Amygdala (tissue), 56 donors: ENCODE measurements at places on chromosomes 16 and 17.

- no peak for DNase-seq
Measured at GRCh38 chr17:13256545-13256944, 238.7 kb upstream of the ELAC2 start.

DNA sequence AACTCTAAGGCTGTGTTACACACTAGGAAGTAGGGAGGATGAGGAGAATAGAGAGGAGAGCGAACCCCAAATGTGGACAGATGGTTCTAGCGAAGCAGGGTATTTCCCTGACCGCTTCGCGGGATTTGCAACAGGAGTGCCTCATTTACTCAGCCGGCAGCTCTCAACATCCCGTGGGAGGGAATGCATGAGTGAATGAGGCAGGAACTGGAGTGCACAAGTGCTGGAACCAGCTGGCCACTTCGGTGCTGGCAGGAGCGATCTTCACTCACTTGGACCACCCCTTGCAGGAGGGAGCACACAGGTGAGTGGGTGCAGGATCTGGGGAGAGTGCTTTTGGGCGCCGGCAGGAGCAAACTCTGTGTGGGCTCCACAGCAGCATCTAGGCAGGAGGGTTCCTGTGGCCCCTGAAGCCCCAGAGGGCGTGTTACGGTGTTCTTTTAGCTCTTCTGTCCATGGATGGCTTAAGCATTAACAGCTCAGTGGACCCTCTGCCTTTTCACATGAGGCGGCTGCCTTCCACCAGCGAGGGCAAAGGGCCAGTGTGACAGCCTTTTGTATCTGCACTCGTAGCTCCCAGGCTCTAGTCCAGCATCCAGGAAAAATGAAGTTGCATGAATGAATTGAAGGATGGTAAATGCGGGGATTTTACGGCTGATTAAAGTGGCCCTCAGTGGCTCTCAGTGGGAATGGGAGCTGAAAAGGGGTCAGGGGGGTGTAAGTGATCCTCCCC lies 17.4 kb upstream of the ZNHIT3 start:
- DNase-seq: no peak

DNA sequence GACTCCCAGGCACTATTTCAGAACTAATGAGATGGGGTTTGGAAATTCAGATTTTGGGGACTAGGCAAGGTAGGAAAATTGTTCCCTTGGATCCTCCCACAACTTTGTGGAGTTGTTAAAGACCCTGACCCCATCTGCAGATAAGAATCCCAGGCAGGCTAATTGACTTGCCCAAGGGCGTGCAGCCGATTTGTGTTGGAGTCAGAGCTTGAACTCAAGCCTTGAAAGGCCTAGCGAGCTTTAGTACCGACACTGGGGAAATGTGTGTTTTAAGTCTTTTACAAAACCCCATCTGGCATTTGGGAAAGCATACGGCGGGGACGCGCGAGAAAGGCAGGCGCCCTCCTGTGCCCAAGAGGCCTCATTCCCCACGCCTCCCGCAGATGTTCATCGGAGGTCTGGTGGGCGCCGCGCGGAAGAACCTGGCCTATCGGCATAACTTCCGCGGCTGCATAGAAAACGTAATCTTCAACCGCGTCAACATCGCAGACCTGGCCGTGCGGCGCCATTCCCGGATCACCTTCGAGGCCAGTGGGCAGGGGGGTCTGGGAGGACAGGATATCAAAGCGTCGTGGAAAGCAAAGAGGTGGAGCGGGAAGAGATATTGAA lies 4.3 kb downstream of the CNTNAP1 start:
- no peak for DNase-seq

- no peak for DNase-seq
Measured at GRCh38 chr17:65975878-65976277, 216.1 kb downstream of the CEP112 start.

- no peak for DNase-seq
Measured at GRCh38 chr16:27485126-27485525, 64.6 kb downstream of the GTF3C1 start.

DNA sequence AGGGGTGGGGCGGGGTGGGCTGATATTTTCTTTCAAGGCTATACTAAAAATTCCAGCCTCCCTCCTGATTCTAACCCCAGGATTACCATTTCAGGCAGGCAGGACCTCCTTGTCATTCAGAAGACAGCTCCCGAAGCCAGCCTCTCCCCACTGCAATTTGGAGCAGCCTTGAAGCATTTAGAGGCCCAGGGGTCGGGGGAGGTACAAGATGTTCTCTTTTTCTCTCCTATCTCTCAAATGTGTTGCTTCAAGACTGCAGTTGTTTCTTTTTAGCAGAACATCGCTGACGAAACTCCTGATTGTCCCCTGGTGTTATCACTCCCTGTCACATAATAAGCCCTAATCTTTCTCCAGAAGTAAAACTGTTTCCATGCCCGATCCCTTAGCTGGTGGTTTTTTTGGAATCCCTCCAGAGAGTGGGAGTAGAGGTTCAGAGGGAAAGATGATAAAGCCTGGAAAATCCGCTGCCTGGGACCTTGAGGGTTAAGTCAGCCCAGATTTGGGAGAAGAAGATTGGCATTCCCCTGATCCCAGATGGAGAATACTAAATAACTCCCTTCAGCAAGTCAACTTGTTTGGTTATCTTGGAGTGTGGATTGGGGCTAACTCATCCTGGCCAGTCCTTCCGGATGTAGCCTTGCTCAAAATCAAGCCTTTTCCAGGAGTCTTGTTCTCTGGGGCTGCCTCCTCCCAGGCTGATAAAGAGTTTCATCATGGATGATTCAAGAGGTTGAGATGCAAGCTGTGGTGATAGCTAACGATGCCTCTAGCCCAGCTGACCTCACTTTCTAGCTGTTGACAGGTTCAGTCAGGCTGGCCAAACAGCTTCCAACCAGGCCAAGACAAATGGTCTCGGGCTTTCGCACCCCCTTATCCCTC lies 71.3 kb downstream of the SOX9 start:
- DNase-seq: no peak

DNA sequence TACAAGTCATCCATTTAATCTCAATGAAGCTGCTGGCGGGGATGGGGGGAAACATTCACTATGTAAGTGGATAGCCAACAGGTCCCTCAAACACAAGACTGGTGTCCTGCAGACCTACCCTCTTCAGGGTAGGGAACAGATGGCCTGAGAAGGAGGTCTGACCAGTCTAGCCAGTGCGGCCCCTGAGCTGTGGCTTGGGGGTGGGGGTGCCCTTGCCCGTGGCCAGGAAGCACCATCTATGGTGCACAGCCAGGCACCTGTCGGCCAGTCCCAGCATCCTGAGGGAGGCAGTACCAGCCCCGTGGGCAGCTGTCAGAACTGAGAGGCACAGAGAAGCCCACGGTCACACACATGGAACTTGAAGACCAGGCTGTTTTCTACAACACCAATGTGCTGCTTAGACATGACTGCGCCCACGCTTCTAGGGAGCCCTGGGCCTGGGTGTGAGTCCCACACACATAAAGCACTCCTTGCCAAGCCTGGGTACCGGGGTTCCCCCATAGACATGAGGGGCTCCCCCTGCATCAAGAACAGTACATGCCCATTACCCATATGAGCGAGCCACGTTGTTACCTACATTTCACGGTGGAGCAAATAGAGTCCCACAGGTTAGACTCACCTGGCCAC lies 40.9 kb downstream of the RMI2 start:
- no peak for DNase-seq

DNA sequence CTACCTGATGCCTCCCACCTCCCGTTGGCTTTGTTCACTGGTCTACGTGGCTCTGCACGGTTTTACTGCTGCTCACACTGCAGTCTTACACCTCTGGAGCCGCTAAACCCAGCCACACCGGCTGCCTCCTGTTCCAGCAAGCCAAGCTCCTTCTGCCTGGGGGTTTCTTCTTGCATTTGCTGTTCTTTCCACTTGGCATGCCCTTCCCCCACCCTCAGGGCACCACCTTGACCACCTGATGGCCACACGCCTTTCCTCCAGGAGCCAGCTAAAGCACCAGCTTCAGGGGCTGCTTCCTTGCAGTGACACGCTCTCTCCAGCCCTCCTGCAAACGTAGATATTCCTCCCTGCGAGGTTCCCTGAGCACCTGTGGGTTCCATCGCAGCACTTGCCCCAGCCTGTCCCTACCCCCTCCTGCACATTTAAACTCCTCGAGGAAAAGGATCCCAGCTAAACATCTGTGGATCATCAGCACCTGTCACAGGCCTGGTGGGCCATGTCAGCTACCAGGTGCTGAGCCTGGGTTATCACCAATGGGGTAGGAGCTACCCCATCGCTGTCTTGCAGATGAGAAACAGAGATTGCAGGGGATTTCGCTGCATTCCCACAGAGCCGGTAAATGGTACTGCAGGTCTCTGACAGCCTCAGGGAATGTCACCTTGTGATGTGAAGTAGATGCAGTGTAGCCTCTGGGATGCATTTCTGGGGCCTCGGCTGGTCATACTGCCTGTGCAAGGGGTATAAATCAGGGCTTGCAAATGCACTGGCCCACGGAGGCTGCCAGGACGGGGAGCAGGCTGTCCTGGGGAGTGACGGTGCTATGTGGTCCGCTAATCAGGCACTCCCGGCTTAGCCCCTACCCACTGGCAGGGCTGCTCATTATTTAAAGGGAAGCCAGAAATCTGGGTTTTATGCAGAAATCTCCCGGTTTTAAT lies 285.2 kb downstream of the CPPED1 start:
- no peak for DNase-seq

- DNase-seq: no peak
Measured at GRCh38 chr16:54286090-54286365, 559 bp downstream of the IRX3 start.

GRCh38 chr17:50050431-50051032 lies 5.4 kb upstream of the ITGA3 start:
- DNase-seq: no peak

- DNase-seq: peak; percentile 3
Measured at GRCh38 chr17:42891539-42892152, 9.0 kb upstream of the G6PC1 start.

DNA sequence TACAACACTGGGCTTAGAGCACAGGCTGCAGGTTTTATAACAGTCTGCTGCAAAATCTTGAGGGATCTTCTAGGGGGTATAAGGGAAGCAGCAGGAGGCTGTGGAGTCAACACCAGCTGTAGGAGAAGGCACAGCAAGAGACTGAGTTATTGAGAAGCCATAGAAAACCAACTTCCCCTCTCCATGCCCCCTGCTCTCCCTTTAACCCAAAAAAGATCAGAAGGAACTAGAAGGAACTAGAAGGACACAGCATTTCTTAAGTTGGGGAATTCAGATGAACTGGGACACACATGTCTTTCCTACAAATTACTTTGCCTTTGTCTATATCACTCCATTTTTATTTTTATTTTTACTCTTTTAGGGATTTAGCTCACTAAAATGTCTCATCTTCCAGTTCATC lies 6.2 kb upstream of the CCL18 start:
- no peak for DNase-seq

DNA sequence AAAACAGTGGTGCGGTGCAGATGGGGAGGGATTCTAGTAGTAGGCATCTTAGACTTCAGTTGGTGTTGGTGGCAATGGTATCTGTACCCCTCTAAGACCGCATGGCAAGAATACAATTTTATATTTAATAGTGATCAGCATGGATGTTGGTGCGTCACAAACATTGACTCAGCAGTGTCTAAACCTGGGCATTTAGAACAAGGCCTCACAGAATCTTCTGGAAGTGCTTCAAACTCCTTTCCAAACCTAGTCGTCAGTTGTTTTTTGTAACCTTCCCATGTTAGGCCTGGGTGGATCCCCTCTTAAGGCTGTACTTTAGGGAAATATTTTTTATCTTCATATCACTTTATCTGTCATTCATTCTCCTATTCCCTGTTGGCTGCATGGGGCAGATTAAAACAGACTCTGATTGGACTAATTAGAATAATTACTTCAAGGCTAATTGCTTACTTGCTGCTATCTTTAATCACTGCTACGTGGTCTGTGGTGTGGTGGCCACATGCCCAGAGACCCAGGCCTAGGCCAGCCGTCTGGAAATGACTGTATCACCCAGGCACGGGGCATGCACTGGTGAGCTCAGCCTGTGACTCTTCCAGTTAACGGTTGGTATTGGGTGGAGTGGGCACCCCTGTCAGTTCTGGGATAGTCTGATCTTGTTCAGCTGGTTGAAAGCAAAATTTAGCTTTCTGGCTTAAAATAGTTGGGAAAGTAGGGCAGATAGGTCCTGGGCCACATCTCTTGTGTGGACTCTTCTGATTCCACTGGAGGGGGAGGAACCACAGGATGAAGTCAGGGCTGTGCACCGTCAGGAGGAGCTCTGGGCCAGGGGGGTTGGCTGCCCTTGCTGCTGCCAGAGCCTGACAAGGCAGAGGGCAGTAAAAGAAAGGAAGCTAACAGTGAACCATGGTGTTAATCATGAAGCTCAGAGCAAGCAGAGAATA lies 4.5 kb downstream of the ALKBH5 start:
- DNase-seq: no peak

DNA sequence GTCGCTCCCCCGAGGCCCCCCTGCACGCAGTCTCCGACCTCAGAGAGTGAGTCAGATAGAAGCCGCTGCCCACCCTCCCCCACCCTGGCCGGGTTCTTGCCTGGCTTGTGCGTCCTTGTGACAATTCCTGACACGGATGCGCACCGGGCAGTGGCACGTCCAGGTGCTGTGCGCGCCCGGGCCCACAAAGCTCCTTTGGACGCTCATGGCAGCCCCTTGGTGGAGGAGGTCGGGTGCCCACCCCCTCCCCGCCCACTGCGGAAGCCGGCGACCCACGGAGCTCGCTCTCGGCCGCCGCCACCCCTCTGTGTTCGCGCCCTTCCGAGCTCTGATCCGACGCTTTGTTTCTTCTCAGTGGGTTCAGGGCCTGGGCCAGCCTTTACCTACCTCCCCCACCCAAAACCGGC lies 662 bp upstream of the TUBB3 start:
- no peak for DNase-seq

- DNase-seq: no peak
Measured at GRCh38 chr16:49587511-49587910, 213.9 kb downstream of the C16orf78 start.

DNA sequence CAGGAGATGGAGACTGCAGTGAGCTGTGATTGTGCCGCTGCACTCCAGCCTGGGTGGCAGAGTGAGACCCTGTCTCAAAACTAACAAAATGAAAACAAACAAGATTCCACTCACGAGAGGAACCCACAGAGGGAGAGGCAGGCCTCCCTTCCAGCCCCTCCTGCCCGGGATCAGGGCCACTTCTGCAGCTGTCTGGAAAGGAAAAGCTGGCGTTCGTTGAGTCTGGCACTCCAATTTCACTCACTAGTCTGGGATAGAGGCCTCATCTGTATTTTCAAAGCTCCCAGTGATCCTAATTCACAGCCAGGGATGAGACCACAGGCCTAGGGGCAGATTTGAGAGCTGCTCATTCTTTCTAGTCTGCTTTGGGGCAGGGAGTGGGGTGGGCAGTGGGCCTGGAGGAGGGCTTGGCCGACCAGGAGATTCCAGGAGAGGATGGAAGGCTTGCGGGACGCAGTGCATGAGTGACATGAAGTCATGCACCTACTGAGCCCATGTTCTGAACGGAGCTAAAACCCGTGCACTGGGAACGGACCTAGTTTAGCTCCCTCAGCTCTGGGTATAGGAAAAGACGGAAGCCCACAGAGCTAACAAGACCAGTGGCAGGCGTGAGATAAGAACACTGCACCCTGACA lies 54.0 kb downstream of the COTL1 start:
- no peak for DNase-seq
